Stomach (tissue), 19 donors: ENCODE measurements at places on chromosomes 5 and 9. TPM values are rescaled to one million over a fixed set of nuclear protein-coding genes. Genes with fewer than 3 reads are reported as not detected.
A peak's percentile ranks its signal among the peaks of the same experiment; 100 is the strongest.

NXNL2 gene
- polyA plus RNA-seq, result 0.43 TPM

ISCA1 gene
- 19.0 TPM for polyA plus RNA-seq

GRCh38 chr9:104577263-104577662 is 8.3 kb downstream of the OR13C8 start:
- H3K4me1 ChIP-seq, result no peaks in the 10 kb centered on the region
- no peak for DNase-seq
- H3K4me3 ChIP-seq, result no peak overlapping the region
- no peaks in the 10 kb centered on the region for H3K27me3 ChIP-seq
- H3K27ac ChIP-seq, result no peak overlapping the region
- no peaks in the 10 kb centered on the region for H3K36me3 ChIP-seq

KIF24 gene
- polyA plus RNA-seq, result 0.37 TPM

- no peak overlapping the region for H3K4me3 ChIP-seq
- peaks cover 20% of the 10 kb centered on the region for H3K4me1 ChIP-seq
- peaks cover 44% of the 10 kb centered on the region for H3K27me3 ChIP-seq
- DNase-seq, result no peak
Observed at GRCh38 chr5:17214893-17215292, 2.5 kb upstream of the BASP1 start.

- H3K27ac ChIP-seq, result no peak overlapping the region
- no peaks in the 10 kb centered on the region for H3K27me3 ChIP-seq
- no peak for DNase-seq
Observed at GRCh38 chr5:2857837-2858236, 106.4 kb upstream of the IRX2 start.

- peaks cover 26% of the 10 kb centered on the region for H3K4me1 ChIP-seq
- peak; percentile 20 for DNase-seq
- no peak overlapping the region for H3K4me3 ChIP-seq
- H3K36me3 ChIP-seq, result no peaks in the 10 kb centered on the region
Observed at GRCh38 chr5:59666440-59667068, 227.0 kb downstream of the PDE4D start.

IL13 gene
- polyA plus RNA-seq, result not detected

GRCh38 chr5:17405976-17406375 is 92.1 kb upstream of the TAF11L2 start:
- DNase-seq, result no peak
- peaks cover 3% of the 10 kb centered on the region for H3K27me3 ChIP-seq
- H3K27ac ChIP-seq, result no peak overlapping the region
